ENCODE measurements at places on chromosomes 4 and X.

DNA sequence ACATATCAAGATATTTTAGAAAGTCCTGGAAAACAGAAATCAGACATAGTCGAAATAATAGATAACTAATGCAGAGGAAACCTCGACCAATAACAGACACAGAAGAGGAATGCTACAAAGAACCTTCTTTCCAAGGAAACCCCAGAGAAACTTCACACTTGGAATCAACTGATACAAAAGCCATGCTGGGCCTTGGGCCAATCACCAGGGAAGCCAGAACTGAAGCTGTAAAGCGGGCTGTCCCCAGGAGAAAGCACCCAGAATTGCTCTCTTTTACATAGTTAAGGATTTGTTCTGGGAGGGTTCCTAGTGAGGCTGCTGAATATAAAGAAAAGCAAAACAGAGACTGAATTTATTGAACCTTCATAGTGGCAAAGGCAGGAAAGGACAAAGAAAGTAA lies 100.5 kb downstream of the PRDM5 start:
- DNase-seq: no peak

- DNase-seq: no peak
Observed at GRCh38 chrX:24148121-24148520, 1.4 kb upstream of the ZFX start.

GRCh38 chr4:143336781-143337599 lies at the start of gene GAB1:
TSS of gene GAB1 (plus strand) at chr4:143336876. CDS start at chr4:143337189, 313 bp downstream.
- DNase-seq: peak; percentile 72

GRCh38 chr4:73161527-73162185 lies 92.1 kb upstream of the COX18 start:
- DNase-seq: no peak

DNA sequence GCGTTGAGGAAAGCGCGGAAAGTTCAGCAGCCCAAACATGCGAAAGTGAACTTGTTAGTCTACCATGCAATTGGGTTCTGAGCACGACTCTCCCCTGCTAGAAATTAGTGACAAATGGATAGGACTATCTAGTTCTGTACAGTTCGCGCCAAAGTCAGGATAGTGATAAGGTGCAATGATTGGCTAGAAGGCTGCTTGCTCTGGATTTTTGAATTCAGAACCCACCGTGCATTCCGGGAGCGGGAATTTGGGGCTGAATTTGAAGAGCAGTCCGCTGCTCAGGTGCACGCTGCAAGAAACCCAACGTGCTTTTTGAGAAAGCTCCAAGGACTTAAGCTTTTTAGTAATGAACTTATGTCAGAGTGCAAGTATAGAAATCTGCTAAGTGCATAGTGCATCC lies 732 bp upstream of the ESX1 start:
- no peak for DNase-seq

DNA sequence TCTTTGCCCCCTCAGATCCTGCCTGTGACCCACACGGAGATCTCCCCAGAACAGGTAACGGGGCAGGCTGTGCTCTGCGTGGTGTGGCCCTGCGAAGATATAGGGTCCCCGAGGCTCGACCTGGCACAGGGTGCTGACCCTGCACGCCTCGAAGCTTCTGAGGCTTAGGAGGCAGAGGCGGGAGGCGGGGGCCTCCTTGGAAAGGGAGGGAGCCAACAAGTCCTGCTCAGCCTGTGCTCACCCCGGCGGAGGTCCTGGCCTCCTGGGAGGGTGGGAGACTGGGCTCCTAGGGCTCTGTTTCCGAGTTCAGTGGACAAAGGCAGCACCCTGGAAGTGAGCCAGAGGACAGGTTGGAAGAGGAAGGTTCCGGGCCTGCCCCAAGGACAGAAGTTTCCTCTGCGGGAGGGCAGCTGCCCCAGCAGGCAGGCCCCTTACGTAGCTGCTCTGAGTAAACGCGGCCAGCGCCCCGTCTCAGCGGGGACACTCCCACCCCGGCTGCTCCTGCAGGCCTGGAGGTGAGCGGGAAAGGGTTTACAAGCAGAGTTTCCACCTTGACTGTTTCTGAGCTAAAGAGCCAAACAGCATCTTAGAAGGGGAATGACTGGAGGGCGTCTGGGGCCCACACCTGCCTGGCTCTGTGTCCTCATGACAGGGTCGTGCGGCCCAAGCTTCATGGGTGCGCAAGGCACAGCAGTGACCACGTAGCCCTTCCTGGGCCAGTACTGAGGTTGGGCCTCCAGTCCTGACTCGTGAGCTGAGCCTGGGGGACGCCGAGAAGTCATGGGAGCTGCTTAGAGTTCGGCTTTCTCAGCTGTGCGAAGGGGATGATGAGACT lies 16.1 kb downstream of the TMEM175 start:
- no peak for DNase-seq

GRCh38 chr4:118909173-118909956 lies 20.7 kb downstream of the SYNPO2 start:
- no peak for DNase-seq

DNA sequence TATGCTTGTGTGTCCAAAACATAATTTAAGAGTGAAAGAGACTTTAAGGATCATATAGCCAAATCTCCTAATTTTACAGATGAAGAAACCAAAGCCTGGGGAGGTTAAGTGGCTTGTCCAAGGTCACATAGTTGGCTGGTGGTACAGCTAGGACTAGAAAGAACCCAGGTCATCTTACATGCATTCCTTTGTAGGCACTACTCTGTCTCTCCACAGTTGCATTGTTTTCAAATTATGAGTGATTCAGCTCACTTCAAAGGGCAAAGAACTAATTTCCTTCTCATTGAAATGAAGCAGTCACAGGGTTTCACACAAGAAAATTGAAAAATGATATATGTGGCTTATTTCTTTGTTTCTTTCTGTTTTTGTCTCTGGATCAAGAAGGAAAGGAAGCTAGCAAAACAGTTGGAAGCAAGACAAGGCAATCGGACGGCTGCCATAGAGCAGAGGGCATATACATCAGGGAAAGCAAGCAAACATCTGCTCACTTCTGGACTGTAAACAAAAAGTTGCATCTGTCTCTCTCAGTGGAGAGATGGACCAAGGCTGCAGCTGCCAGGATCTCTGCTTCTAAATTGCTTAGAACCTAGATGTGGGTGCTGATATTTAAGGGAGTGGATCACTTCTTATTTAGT lies 107.5 kb upstream of the AMOT start:
- no peak for DNase-seq

GRCh38 chrX:15395789-15396188 lies 11.6 kb upstream of the VEGFD start:
- no peak for DNase-seq

- no peak for DNase-seq
Observed at GRCh38 chr4:76704133-76704881, 193.6 kb downstream of the SOWAHB start.

- no peak for DNase-seq
Observed at GRCh38 chr4:60605646-60606354, 594.3 kb upstream of the ADGRL3 start.

- no peak for DNase-seq
Observed at GRCh38 chr4:152500800-152501434, 35.0 kb downstream of the FBXW7 start.

DNA sequence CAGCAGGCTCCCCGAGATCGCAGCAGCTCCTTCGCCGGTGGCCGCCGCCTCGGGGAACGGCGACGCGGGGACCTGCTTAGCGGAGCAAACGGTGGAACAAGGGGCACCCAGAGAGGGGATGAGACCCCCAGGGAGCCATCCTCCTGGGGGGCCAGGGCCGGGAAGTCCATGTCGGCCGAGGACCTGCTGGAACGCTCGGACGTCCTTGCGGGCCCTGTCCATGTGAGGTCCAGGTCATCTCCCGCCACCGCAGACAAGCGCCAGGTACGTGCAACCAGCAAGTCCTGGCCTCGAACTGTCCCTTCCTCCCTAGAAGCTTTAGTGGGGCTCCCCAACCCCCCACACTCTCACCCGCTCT lies 156.3 kb downstream of the SOWAHB start:
- DNase-seq: no peak

DNA sequence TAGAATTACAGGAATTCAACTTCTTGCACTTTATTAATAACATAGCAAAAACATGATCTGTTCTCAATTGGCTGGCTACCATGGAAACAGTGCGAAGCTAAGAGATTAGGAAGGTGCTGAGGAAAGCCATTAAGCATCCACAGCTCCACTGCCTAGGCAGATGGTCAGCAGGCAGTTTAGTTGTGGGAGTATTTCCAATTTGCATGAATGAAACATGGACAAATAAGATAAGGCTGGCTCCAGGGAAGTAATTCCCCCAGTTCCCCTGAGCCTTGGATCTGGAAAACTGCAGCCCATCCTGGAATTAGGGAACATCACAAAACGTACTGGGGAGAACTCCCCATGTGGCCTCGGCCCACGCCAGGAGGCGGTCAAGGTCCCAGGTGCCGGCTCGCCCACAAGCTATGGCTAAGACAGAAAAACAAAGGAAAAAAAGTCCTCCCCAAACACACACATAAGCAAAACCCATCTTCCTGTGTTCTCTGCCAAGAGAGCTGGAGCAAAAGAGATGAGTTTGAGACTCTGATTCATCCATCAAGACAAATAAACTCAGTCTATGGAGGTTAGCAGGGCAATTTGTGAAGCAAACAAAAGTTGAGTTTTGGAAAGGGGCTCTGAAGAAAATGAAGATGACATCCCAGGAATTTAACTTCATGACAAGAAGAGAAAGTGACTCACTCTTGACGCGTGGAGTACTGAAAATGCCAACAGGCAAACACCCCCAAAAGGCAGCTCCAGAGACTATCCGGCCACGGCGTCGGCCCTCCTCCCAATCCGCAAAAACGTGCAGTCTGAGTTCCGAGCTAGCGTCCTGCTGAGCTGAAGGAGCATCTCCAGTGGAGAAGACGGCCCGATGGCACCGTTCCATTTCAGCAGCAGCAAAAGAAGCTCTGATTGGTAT lies 45.1 kb downstream of the IGFBP7 start:
- no peak for DNase-seq

DNA sequence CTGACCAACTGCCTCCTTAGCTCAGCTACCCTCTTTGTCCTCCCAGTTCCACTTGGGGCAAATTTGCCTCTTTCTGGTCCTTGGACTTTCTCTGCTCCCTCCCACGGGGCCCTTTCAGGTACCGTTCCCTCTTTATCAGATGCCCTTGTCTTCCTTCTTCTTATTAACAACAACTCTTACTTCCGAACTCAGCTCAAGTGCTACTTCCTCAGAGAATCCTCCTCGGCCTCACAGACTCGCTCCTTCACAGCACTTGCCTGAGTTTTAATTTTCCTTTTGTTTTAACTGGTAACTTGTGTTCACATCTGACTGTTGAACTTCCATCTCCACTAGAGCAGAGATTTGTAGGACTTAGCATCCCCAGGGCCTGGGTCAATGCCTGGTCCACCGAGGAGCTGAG lies 85.7 kb downstream of the CLNK start:
- DNase-seq: no peak

- DNase-seq: no peak
Observed at GRCh38 chr4:147754037-147754445, 22.2 kb downstream of the ARHGAP10 start.

DNA sequence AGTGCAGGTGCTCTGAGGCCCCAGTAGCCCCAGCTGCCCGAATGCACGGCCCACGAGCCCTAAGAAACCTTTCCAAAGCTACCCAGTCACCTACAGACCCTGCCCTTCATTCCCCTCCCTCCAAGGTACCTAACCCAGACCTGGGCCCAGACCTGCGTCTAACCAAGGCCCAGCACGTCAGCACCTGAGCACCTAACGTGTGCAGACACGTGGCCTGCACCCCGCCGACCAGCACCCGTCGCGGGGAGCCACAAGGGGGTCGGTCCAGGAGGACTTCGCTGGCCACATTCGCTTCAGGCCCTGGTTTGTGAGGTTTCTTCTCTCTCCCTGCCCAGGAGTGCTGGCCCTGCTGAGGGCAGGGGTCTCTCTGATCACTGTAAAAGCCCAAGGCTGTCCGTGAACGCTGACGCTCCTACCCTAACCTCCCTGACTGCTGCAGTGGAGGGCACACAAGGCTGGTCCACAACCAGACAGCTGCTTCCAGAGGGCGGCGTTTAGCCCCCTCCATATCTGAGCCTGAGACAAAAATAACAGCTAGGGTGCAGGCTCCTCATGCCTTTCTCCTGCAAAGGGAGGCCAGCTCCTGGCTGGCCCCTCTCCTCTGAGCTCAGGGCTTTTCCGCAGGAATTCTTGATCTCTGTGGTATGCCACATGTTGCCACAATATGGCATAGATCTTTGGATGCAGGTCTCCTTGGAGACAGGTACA lies 31.8 kb downstream of the WDR1 start:
- DNase-seq: no peak

- DNase-seq: no peak
Observed at GRCh38 chr4:86870442-86871069, 21.4 kb upstream of the SLC10A6 start.

GRCh38 chrX:123513585-123514278 lies 219.1 kb downstream of the THOC2 start:
- no peak for DNase-seq

- no peak for DNase-seq
Observed at GRCh38 chr4:44760142-44760898, 34.0 kb upstream of the GNPDA2 start.

DNA sequence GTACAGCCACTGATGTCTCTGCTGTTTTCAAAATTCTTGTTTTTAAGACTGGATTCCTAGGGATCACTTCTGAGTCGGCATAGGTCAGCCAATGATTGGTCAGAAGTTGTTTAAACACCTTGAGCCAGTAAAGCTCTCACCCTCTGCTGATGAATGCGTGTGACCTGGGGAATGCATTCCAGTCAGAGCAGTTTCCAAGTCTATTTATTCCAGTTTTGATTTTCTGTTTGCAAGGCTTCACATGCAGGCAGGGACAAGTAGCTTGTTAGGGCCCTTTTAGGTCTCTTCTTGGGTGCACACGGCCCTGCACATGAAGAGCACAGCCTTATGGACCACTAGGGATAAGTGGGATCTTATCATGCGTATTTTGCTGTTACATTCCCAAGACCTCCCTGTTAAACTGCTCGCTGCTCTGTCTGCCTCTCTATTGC lies 47.0 kb downstream of the KLHL15 start:
- no peak for DNase-seq

DNA sequence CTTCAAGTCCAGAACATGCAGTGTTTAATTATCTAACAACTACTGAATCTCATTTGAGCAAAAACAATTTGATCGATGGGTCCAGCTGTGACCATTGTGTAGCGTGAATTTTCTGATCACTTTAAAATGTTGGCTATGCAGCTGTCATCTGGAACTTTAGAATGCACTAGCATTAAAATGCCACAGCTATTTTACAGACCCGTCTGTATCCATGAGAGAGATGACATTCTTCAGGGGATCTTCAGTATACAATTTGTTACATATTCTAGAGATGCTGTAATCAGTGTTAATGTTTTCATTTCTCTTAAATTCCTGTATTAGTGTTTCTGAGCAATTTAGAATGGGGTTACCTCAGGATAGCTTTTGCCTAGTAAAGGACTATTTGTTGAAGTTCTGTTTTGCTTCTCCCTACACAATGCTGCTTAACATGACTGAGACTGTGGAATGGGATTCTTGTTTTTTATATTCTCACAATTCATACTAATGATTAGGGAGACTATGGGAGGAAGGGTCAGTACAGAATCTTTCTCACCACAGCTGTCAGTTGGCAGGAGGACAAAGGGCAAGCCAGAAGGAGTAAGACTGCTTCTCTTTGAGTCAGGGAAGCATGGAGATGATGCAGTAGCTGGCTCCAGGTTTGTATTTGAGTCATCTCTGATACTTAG lies 13.2 kb upstream of the CTSO start:
- no peak for DNase-seq
